ENCODE measurements at places on chromosomes 7 and 10. TPM values are rescaled to one million over a fixed set of nuclear protein-coding genes. Genes with fewer than 3 reads are reported as not detected.

DNA sequence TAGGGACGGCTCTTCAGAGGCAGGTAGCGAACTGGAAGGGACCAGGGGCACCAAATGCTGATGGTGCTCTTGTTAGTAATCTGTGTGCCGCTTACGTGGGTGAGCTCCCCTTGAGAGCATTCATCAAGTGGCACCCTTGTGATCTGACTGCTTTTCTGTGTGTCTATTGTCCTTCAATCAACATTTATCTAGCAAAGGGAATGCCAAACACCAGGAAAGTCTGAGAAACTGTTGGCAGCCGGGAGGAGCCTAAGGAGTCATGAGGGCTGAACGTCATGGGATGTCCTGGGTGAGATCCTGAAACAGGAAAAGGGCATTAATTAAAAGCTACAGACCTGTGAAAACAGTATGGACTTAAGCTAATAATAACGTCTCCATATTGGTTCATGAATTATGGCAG, 733.1 kb downstream of the TYW1 start:
- no peak for DNase-seq

DNA sequence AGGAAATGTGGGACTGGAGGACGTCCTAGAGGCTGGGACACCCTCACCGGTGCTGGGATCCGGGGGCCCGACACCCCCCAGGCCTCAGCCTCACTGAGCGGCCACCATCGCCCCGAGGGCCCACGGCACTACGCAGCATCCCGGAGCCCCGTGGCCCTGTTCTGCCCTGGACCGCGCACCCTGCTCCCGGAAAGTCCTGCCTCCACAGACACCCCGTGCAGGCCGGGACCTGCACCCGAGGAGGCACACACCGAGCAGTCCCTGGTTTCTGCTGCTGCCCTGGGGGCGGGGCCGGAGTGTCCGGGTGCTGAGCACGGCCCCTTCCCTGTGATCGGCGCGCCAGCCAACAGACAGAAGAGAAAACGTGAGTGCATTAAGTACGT, 18.1 kb upstream of the KNDC1 start:
- no peak for DNase-seq

Gene AS3MT
- 1.2 TPM for total RNA-seq

- no peak for DNase-seq
These were observed 17.9 kb downstream of the OGDHL start for GRCh38 chr10:49744091-49744685.

- no peak for DNase-seq
These were observed 139.0 kb downstream of the TACC2 start for GRCh38 chr10:122127943-122128342.

DNA sequence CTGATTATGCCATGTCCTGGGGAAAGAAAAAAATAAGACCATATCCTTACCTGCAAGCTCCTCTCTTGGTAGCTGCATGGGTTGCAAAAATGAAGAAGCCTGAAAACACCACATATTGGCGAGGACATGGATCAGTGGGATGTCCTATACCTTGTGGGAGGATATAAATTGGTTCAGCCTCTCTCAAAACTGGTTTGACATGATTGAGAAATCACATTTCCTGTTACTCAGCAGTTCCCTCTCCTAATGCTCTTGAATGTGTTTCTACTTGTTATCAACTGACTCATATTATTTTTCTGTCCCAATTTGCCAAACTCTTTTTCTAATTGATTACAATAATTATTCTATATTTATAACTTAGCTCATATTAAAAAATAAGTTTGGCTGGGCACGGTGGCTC, 380.2 kb downstream of the EXOC4 start:
- no peak for DNase-seq
